ENCODE measurements at places on chromosomes 2 and 18.

DNA sequence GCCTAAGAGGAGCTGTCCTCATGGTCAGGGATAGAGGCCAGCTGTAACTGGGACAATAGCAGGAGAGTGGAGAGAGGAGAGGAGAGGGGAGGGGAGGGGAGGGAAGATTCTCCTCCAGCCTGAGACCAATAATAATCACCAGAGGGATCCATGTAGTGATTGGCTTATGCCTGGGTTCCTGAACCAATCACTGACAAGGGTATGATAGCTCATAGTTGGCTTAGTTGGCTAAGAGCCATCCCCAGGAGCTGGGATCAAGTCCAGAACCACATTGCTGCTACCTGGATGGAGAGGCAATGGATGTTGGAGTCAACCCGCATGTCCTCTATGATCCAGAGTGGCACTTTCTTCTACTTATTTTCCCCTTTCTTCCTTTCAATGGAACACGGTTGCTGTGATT lies 7.7 kb upstream of the ST8SIA5 start:
- DNase-seq: no peak

DNA sequence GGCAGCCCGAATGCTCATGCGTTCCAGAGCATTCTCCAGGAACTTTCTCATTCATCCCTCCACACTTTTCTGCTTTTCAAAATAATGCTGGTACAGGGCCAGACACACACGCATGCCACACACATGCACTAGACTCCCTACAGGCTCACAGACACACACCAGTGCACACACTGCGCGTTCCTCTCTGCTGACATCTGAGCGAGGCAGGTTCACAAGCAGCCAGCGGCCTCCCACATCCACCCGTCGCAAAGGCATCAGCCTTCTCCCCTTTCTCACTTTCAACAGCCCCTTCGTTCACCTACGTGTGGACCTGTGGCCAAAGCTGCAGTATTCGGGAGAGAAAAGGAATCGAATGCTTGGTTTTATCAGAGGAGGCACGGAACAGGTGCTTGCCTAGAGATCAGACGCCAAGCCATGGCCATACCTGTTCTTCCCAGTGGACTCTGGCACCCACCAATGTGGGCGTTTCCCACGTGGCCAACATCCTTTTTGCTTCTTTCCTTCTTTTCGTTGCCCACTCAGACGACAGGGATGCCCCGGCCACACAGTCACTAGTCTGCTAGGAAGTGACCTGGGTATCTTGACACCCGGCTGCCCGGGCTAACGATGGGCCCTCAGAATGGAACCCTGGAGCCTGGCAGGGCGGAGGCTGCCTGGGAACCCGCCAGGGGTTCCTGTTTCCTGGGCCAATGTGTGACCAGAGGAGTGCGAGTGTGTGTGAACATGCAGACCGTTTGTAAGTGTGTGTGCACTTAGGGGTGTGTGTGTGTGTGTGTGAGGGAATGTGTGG lies 85.8 kb upstream of the ID2 start:
- no peak for DNase-seq

DNA sequence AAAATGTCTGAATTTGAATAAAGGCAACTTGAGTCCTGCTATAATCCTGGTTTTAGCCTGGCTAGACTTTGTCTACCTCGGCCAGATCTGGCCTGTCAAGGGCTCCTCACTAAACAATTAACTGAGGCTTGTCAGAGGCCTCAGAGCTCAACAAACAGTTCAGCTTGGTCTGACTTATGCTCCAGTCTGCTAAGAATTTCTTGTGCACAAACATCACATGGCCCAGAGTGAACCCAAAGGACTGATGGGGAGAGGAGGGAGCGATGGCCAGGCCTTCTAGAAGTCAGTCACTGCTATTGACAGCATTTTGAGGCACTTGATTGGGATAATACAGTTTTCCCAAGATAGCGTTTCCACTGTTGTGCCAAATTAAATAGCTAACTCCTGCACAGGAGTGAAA lies 555.1 kb upstream of the ID2 start:
- no peak for DNase-seq

DNA sequence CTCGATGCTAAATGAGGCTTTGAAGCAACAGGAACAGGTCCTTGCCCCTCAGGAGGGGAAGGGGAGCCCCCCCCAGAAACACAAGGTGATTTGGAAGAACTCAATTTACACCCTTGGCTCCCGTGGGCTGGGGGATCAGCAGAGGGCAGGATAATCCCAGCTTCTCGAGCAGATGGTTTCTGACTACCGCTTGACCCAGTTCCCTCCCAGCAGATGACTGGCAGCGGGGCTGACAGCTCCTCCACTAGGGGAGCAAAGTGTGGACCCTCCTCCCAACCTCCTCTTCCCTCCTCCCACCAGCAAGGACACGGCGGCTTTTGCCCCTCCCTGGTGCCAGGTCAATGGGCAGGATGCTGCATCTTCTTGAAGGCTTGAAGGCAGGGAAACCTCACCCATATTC lies 3.5 kb upstream of the INHBB start:
- no peak for DNase-seq

Data from bronchial epithelial cell (primary cell).